ENCODE measurements at places on chromosomes 4 and X.

DNA sequence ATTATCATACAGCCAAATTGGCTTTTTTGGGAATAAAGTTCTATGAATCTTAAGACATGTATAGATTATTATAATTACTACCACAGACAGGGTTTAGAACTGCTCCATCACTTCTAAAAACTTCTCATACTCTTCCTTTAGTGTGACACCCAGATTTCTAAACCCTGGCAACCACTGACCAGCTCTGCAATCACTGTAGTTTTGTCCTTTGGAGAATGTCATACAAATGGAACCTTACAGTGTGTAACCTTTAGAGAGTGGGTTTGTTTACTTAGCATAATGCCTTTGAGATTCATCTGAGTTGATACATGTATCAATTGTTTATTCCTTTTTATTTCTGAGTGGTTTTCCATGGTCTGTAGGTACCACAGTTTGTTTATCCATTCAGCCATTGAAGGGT lies 95.0 kb downstream of the TMEM164 start:
- no peak for DNase-seq

DNA sequence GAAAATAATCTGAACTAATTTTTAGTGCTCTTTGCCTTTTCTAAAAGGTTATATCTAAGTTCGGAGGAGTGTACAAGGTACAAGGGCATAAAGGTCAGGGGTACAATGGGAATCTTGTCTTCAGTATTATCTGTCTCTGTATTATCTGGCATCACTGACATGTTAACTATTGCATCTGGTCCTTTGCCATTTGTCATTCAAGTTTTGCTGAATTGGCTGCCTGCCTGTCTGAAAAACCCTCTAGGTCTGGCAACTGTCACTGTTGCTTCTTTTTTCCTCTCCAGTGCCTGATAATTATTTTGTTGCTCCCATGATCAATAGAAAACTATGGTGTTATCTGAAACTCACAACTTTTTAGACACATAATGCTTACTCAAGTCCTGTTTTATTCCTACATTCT lies 112.5 kb upstream of the STK26 start:
- DNase-seq = no peak

- no peak for DNase-seq
These were observed 98.2 kb downstream of the ANK2 start for GRCh38 chr4:113147498-113148111.

DNA sequence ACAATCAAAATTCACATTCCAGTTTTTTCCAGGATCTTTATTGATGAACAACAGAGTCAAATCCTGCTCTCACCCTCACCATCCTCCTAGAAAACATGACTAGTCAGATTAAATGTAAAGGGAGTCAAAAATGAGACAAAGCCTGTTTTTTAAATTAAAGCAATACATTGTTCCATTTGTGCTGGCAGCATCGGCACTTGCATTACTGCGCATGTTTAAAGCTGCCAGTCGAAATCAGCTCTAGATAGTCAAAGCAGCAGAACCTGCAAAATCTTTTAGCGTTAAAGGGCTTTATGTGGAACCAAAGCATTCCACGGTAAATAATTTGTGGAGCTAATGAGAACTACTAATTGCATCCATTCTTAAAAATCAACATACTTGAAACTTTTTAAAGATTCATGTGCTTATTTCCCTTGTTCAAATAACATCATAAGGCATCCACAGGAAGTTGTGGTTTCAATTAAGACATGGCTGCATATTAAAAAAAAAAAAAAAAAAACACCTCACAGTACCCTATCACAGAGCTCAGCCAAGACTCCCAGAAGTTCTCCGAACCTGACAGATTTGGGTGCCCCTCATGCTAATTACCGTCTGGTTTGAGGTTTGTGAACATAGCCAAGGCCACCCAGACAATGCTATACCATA lies 82.2 kb downstream of the SH3KBP1 start:
- DNase-seq = no peak

- no peak for DNase-seq
These were observed 13.2 kb downstream of the TNIP2 start for GRCh38 chr4:2742823-2743517.

- DNase-seq = no peak
These were observed 4.4 kb upstream of the RBBP7 start for GRCh38 chrX:16874458-16875095.

GRCh38 chr4:73788411-73788810 lies 48.0 kb downstream of the CXCL8 start:
- DNase-seq = no peak

DNA sequence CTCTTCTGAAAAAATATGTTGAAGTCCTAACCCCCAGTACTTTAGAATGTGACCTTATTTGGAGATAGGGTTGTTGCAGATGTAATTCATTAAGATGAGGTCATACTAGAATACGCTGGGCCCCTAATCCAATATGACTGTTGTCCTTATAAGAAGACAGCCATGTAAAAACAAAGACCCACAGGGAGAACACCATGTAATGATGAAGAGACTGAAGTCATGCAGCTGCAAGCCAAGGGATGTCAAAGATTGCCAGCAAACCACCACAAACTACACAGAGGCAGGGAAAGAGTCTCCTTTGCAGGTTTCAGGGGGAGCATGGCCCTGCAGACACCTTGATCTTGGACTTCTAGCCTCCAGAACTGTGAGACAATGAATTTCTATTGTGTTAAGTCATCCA lies 37.4 kb downstream of the CXorf58 start:
- peak; percentile 44 for DNase-seq

- DNase-seq = no peak
These were observed 295.0 kb upstream of the PITX2 start for GRCh38 chr4:110917835-110918234.

GRCh38 chrX:694800-695199 lies 64.2 kb downstream of the SHOX start:
- no peak for DNase-seq

GRCh38 chr4:8709729-8710360 lies 117.3 kb downstream of the CPZ start:
- no peak for DNase-seq

- peak; percentile 89 for DNase-seq
These were observed 1299.9 kb downstream of the C4orf33 start for GRCh38 chr4:130395871-130396270.

DNA sequence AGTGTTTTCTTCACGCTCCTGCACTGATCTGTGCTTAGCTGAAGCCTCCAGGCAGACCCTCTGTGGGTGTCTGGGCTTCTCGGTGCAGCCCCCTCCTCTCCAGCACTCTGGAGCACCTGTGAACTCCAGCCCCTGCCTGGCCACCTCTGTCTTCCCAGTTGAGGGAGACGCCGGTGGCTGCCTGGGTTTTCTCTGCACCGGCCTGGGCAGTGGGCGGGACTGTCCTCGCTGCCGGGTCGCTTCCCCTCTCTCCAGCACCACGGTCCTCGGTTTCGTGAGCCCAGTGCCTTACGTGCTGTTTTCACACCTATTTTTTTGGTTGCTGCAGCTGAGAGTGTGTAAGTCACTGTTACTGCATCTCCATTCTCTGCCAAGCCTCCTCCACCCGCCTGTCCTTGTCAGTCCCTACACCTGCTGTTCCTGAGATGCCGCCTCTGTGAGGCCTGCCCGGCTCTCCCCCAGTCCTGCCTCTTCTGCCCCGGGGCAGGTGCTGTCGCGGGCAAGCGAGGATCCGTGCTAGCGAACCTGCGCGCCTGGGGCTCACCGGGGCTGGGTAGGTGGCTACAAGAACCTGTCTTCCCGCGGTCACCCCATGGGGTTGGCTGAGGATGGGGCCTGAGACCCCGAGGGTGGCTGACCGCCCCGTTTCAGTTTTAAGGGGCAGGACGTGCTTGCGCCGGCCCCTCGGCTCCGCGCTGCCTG lies 2.4 kb upstream of the FGFRL1 start:
- no peak for DNase-seq

- DNase-seq = peak; percentile 17
These were observed 8.3 kb upstream of the DAPP1 start for GRCh38 chr4:99808260-99808857.

- no peak for DNase-seq
These were observed at the start of gene HOPX for GRCh38 chr4:56681158-56681852. Gene HOPX (minus strand): TSS chr4:56681296. CDS start chr4:56657816, 23,480 bp downstream.

DNA sequence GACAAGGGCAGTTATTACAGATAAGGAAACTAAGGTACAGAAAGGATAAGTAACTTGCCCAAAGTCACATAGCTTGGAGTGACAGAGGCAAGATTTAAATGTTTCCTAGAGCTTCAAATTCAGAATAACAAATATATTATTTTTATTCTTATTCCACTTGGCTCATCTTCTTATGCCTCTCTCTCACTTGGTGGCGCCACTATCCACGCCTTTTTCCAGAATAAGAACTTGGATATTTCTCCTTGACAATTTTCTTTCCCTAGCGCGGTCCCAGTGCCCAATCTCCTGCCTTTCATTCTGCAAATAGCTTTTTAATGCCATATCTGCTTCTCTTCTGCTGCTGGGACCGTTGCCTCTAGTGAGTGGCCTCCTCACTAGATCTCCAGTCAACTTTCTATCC lies 78.5 kb downstream of the MSN start:
- DNase-seq = no peak

DNA sequence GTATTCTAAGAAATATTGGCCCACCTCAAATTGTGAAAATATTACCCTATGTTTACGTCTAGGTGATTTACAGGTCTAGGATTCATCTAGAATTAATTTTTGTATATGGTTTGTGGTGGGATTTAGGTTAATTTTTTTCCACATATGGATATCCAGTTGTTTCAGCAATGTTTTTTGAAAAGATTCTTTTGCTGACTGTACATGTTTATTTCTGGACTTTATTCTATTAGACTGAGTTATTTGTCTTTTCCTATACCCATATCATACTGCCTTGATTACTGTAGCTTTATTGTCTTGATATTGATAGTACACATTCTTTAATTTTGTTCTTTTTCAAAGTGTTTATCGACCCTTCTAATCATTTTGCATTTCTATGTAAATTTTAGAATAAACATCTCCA lies 83.5 kb downstream of the PRKG2 start:
- DNase-seq = no peak

Measured in fibroblast of skin of scalp (primary cell).